DMS 273 treated with DMSO at 0.1 percent for 48 hours (cell line): ENCODE measurements at places on chromosomes 16 and 17.

DNA sequence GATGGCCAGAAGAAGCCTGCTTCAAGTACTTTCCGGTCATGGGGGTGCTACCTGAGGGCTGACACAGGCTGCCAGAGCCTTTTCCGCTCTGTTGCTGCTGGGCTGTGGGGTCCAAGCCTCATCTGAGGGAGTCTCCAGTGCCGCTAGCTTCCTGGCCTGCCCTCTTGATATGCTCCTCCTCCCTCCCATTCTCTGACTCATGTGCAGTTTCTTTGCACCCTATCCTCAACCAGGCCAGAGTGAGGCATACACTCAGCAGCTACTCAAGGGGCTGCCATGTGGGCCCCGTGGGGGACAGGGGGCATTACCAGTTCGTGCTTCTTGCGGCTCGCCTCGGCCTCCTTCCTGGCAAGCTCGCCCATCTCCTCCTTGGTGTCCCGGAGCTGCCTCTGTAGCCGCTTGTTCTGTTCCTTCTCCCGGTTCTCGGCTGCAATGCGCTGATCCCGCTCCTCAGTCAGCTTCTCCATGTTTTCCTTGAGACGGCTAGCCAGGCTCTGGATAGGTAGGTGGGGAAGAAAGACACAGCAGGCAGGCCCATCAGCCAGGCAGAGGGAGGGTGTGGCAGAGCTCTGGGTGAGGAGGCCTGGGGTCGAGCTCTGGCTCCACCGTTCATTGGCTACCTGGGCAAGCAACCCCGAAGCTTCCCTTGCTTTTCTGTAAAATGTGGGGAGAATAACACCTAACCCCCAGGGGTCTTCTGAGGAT is 43.8 kb downstream of the PIPOX start:
- DNase-seq = no peak

GRCh38 chr16:75305364-75306098 is 54.1 kb upstream of the BCAR1 start:
- no peak for DNase-seq

DNA sequence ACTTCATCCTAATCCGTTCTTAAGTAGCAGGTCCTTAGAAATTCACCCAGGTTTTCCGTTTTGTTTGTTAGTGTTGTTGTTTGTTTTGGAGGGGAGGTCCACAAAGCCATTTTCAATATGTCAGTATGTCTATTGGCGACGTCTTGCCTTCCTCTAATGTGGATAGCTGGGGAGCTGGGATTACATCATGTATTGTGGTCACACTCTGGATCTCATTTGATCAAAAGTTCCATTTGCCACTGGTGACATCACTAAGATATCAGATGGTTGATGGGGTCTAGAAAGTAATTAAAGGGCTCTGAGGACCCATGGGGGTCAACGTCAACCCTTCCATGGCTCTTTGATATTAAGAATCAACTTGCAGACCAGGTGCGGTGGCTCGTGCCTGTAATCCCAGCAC is 2.7 kb upstream of the EPN3 start:
- DNase-seq = no peak

DNA sequence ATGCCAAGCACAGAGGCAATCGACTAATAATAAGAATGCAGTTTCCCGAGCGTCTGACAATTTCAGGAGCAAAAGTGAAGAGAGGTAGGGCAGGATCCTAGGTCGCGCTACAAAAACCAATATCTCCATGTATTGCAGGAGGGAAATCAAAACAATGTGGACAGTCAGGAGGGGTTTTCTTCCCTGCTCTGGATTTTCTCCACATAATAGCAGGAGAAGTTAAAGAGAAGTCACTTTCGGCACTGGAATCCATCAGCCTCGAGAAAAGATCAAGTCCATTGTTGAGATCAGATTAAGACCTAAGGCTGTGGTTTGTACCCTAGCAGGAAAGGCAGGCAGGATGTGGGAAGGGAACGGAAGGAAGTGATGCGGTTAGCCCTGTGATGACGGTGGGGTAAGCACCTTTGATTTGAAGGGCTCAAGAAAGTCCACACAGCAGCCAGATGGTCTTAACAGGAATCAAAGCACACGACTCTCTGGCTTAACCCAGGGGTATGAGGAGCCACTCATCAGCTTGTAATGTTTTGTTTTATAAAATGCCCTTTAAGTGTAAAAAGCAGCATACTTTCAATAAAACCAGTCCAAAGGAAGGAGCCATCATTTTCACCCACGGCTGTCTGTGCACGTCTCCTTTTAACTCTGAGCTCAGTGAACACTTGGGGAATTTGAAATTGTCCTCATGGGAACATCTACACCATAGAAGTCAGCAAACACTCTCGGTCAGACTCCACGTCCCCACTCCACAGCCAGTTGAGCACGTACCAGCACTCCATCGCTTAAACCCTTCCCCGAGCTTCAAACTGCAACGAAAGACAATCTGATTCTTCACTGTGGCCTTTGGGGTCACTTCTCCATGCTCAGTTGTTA is 15.8 kb upstream of the AKTIP start:
- no peak for DNase-seq

DNA sequence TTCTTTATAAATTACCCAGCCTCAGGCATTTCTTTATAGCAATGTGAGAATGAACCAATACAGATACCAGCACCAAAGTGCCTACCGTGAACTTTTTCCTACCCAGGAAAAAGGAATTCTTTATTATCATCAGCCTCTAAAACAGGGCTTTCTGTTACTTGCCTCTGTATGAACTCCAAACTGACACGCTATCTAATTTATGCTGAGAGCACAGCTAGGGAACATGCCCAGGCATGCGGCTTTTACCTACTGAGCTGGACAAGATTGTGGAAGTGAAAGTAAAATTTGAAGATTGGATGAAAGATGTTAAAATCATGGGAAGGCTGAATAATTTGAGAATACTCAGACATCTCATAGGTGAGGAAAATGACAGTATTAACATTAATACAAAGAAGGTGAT is 24.4 kb upstream of the ADCY9 start:
- DNase-seq = peak; percentile 73

DNA sequence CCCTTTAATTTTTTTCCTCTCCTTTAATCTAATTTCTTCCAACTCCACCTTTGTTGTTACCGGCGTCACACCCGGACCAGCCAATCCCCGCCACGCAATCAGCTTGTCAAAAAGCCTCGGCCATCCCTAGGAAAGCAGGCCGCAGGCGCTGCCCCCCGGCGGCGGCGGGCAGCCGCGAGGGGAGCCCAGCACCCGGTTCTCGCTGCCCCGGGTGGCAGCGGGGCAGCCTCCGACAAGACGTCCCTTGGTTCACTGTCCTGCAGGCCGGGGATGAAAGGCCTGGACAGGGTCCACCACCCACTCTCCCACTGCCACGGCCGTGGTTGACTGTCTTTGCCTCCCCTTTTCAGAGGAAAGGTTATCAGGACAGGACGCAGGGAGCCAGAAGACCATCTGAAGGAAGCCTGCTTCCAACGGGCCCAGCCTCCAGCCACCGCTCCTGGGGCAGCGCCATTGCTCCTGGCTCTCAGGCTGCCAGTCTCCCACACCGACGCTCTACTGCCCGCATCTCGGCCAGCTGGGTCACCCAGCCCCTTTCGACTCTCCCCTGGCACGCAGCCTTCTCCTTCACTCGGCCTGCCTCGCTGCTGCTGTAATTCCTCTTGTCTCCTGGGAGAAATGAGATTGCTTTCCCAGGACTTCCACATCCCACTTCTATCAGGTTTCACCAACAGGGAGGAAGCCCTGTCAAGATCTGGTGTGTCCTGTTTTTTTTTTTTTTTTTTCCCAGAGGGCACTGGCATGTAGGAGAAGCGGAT is 2.8 kb upstream of the UBTF start:
- peak; percentile 89 for DNase-seq

GRCh38 chr16:27597361-27597760 is 47.4 kb downstream of the KATNIP start:
- no peak for DNase-seq
